Type B pancreatic cell (in vitro differentiated cells): ENCODE measurements at places on chromosomes 5 and 9. TPM values are rescaled to one million over a fixed set of nuclear protein-coding genes. Genes with fewer than 3 reads are reported as not detected.

The C5 gene
- total RNA-seq: 4.9 and 10.0 TPM in 2 replicates

The KCTD16 gene
- 3.0 and 4.5 TPM in 2 replicates for total RNA-seq

The FRMD3 gene
- total RNA-seq: 4.5 and 8.0 TPM in 2 replicates

The KIF4B gene
- total RNA-seq: 0.14 and 0.17 TPM in 2 replicates

The TIMD4 gene
- total RNA-seq: not detected in 2 replicates

The LAMC3 gene
- total RNA-seq: 0.38 and 7.2 TPM in 2 replicates

The TLR4 gene
- total RNA-seq: 2.7 and 2.9 TPM in 2 replicates

The N4BP3 gene
- total RNA-seq: 6.6 and 11.2 TPM in 2 replicates

The GKAP1 gene
- 4.3 and 8.4 TPM in 2 replicates for total RNA-seq

The ZBTB6 gene
- 8.3 and 8.7 TPM in 2 replicates for total RNA-seq

The MARCHF3 gene
- total RNA-seq: 4.9 and 5.9 TPM in 2 replicates

The TAL2 gene
- 0.65 TPM in 1 of 2 replicates, not detected in the other for total RNA-seq

The PAEP gene
- not detected in 2 replicates for total RNA-seq

The FIBCD1 gene
- 0.53 and 0.76 TPM in 2 replicates for total RNA-seq

The PTAR1 gene
- 35.9 and 52.9 TPM in 2 replicates for total RNA-seq

The RAPGEF6 gene
- 15.6 and 23.4 TPM in 2 replicates for total RNA-seq

The GRIA1 gene
- total RNA-seq: 0.86 and 18.0 TPM in 2 replicates

The F2RL2 gene
- total RNA-seq: 0.29 and 5.1 TPM in 2 replicates

The STOM gene
- total RNA-seq: 30.7 and 35.3 TPM in 2 replicates

The ANXA2R gene
- total RNA-seq: 0.34 and 0.74 TPM in 2 replicates

The CDKN2A gene
- total RNA-seq: 1.8 and 9.0 TPM in 2 replicates

The GALNT12 gene
- total RNA-seq: 25.8 and 32.9 TPM in 2 replicates

The SH3PXD2B gene
- 38.4 and 52.3 TPM in 2 replicates for total RNA-seq

The LCN9 gene
- total RNA-seq: 1.1 and 2.0 TPM in 2 replicates

The IQGAP2 gene
- 20.2 and 24.7 TPM in 2 replicates for total RNA-seq

The UGT3A1 gene
- 0.82 and 6.1 TPM in 2 replicates for total RNA-seq

The PIP5K1B gene
- total RNA-seq: 9.8 and 19.4 TPM in 2 replicates

The PHYHD1 gene
- total RNA-seq: 10.0 and 14.3 TPM in 2 replicates

The TTC16 gene
- total RNA-seq: 0.10 TPM in 1 of 2 replicates, not detected in the other

The ADGRD2 gene
- 0.21 and 0.31 TPM in 2 replicates for total RNA-seq

The SLC36A2 gene
- not detected in 2 replicates for total RNA-seq

The FOXD4L5 gene
- 0.31 TPM in 1 of 2 replicates, not detected in the other for total RNA-seq

The SPATA31A6 gene
- total RNA-seq: not detected in 2 replicates

The TEX10 gene
- total RNA-seq: 34.2 and 41.9 TPM in 2 replicates

The C9orf57 gene
- total RNA-seq: not detected in 2 replicates

The OR1Q1 gene
- total RNA-seq: not detected in 2 replicates

The GPR150 gene
- total RNA-seq: not detected in 2 replicates

The PCDHGA4 gene
- total RNA-seq: 0.75 and 1.5 TPM in 2 replicates

The IL9 gene
- total RNA-seq: not detected in 2 replicates

The FAM53C gene
- total RNA-seq: 48.2 and 56.4 TPM in 2 replicates

The TLX3 gene
- 2.1 and 7.8 TPM in 2 replicates for total RNA-seq

The AJM1 gene
- total RNA-seq: 3.2 and 3.6 TPM in 2 replicates

The UBAC1 gene
- total RNA-seq: 34.5 and 45.2 TPM in 2 replicates

The OBP2B gene
- total RNA-seq: not detected in 2 replicates

The NXNL2 gene
- total RNA-seq: 0.58 and 1.8 TPM in 2 replicates
